Central memory CD4-positive, alpha-beta T cell (primary cell): ENCODE measurements at places on chromosomes 4 and X.

DNA sequence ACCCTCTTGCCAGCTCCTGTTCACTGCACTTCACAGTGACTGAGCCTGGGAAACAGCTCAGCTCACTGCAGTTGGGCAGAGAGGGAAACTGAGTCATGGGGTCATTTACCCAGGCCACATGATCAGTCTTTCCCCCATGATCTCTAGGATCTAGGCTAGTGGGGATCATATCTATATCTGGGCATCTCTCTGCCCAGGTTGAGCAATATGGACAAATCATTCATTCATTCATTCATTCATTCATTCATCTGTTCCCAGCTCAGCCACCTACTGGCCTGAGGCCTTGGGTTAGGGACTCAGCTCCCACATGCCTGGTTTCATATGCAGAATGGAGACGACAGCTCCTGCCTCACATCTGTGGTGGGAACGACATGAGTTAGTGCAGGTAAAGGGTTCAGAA is 45.3 kb upstream of the HMX1 start:
- no peak for DNase-seq

DNA sequence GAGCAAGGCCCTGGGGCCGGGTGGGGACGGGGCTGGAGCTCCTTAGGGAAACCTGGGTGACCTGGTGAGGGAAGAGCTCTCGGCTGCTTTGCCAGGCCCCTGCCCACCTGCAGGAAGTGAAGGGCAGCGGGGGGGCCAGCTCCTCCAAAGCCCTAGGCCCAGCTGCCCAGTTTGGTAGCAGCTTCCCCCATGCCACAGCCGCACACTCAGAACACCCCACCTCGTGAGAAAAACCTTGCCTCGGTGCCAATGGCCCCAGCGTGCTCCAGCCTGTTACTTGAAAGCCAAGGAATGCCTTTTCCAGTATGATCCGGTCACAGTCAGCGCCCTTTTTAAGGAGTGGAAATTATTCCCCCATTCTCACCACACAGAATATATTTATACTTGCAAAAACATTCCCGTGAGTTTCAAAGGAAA is 38.3 kb downstream of the ACOX3 start:
- DNase-seq = no peak

DNA sequence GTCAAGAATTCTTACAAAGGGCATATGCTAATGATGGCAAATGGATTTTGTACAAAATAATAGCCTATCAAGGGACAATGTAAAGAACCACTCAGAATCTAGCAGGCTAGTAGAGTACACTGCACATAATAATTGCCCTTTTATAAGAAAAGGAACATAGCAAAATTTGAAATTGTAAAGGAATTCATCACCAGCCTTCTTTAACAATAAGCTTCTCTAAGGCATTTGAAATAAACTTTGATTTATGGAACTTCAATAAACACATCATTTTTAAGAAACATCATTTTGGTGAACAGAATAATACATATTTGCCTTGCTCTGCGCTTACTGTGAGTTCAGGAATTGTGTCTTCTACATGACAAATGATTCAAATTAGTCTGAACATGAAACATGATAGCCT is 9.7 kb upstream of the ATP10D start:
- no peak for DNase-seq

DNA sequence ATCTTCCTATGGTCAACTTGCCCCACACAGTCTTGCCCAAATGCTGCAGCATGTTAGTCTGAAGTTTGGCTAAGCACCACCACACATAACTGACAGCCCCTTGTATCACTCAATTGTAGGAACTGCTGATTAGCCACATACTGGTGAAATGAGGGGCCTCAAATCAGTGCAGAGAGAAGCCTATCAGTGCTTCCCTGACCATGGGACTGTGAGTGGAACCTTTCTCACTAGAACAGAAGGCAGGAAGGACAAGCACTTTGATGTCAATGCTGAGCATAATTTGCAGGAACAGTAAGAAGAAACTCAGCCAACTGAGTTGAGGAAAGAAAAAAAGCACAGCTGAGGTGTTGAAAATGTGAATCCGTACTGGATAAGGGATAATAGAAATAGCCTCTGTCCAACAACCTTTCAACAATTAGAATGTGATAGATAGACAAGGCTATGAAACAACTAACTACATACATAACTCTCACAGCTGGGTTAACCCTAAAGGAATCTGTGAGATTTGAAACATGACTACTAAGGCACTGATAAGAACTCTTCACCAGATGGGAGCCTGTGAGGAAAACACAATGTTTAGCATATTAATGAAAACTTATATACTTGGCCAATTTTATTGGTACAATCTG is 136.6 kb upstream of the SH3RF1 start:
- DNase-seq = no peak

DNA sequence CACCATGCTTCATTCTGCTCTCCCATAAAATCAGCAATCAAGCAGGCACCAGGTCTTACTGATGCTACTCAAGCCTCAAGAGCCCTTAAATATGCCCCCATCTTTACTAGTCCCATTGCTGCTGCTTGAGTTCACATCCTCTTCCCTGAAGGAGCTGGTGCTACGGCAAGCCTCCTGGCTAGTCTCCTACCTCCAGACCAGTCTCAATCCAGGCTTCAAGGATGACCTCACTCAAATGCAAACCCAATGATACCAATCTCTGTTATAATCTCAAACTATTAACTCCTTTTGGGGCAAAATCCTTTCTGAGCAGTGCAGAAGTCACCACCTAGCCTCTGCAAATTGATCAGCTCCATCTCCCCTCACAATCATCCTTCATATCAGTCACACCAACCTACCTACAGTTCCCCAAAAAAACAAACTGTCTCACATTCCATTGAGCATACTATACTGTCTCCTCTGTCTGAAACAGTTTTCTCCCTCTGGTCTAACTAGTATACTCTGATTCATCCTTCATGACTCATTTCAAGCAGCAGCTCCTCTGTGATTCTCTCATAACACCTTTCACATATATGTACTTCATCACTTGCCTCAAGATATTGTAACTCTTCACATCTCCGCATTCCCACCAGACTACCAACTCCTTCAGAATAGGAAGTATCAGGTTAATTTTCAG is 30.0 kb downstream of the PAPSS1 start:
- DNase-seq = no peak

DNA sequence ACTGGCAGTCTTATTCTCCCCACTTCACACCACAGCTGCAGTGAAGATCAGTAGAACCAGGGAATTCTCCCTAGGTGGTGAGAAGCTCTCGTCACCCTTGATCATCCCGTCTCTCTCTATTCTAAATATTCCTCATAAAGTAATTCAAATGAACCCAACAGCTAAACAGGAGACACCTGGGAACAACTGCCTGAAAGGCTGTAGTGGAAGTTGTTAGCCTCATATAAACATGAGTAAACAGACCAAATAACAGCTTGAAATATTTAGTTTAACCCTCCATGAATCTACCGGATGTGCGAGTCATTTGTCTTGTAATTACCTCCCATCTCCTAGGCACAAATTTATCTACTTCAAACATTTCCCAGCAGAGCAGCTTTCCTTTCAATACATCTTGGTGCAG is 30.4 kb upstream of the APELA start:
- no peak for DNase-seq

GRCh38 chr4:188130355-188130754 is 8.9 kb upstream of the TRIML1 start:
- no peak for DNase-seq

GRCh38 chr4:145352438-145353145 is 129.1 kb upstream of the SMAD1 start:
- no peak for DNase-seq

- DNase-seq = no peak
Observed at GRCh38 chrX:39381422-39381821, 580.2 kb downstream of the MID1IP1 start.

DNA sequence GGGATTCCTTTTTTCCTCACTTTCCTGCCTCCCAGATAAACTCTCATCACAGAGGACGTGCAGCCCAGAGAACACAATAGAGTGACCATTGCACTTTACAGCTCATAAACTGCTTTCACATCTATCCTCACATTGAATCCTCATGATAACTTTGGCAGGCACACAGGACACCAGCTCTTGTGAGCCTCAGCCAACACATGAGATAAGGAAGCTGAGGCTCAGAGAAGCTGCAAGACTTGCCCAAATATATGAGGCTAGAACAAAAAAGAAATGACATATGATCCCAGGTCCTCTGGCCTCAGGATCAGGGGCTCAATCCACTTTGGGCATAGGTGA is 85.0 kb upstream of the CPEB2 start:
- no peak for DNase-seq

- no peak for DNase-seq
Observed at GRCh38 chr4:97457253-97457652, 686.0 kb downstream of the STPG2 start.
